HS-27A (cell line): ENCODE measurements at places on chromosomes 7 and 10.

DNA sequence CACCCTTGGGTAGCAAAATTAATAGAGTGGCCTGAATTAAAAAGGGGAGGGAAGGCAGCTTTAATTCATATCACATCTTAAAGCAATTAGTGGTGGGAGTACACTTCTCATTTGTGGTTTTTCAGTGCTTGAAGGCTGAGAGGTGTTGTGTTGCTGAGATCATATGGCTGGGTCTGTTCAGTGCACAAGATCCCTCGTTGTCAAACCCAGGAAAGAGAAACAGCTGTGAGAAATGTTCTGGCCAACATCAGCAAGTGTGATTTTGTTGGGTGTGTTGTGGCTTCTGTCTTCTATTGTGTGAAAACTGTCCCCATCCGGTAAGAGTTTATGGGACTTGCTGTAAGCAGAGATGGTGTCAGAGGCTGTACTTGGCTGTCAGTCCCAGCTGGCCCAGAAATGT is 197.9 kb upstream of the BMPER start:
- DNase-seq, result no peak

DNA sequence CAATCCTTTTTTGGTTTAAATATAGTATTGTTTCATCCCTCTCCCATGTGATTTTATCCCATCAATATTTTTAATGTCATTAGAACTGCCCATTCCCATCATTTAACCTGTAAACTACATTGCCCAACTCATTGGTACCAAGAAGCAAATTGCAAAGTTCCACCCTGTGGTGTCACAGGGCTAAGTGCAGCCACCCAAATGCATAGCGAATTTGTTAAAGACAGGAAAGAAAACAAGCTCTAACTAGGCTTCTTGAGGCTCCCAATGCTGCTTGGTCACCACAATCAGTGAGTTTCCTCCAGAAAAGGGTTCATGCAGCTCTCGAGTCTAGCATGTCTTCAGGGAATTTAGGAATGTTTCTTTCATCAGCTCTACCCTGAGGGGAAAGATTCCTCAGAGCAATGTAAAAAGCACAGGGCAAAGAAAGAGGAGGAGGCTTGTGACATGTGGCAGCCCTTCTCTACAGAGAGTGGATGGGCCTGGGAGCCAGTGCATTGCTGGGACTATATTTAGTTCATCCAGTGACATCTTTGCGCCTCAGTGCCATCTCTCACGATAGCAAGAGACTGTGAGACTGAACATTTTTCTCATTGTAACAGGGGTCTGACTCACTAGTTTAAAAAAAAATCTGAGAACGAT is 58.1 kb downstream of the CAV1 start:
- DNase-seq, result no peak

GRCh38 chr7:116967254-116967922 is 14.1 kb downstream of the ST7 start:
- no peak for DNase-seq

DNA sequence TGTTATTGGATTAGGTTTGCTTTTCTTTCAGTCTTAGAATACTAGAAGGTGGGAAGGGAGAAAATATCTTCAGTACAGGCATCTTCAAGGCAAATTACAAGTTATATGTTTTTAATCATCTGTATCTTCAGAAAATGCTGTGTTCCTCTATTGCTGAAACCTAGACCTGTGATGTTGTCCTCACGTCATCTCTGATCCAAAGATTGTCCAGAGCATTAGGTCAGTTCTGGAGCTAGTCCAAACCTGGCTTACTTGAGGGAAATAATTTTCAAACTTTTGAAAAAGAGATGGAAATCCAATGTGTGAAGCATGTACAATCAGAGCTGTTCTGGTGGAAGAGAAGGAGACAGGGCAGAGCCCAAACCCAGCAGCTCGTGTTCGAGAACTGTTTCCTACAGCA is 217.3 kb downstream of the ZEB1 start:
- no peak for DNase-seq

GRCh38 chr10:67779465-67780203 is 58.4 kb downstream of the DNAJC12 start:
- DNase-seq, result peak; percentile 41

GRCh38 chr7:79528421-79528820 is 75.0 kb upstream of the MAGI2 start:
- DNase-seq, result no peak

DNA sequence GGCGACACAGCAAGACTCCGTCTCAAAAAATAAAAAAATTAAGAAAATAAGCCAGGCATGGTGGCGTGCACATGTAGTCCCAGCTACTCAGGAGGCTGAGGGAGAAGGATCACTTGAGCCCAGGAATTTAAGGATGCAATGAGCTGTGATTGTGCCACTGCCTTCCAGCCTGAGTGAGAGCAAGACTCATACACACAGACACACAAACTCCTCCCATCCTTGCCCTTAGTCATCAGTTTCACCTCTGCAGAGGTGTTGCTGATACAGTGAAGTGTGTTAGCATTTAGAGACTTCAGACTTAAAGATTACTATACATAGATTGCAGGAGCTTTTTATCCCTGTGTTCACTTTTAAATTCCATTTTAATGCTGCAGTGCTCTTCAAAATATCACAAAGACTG is 5.5 kb upstream of the H2AZ2 start:
- no peak for DNase-seq

- no peak for DNase-seq
Observed at GRCh38 chr7:138943061-138943460, 38.1 kb downstream of the KIAA1549 start.

DNA sequence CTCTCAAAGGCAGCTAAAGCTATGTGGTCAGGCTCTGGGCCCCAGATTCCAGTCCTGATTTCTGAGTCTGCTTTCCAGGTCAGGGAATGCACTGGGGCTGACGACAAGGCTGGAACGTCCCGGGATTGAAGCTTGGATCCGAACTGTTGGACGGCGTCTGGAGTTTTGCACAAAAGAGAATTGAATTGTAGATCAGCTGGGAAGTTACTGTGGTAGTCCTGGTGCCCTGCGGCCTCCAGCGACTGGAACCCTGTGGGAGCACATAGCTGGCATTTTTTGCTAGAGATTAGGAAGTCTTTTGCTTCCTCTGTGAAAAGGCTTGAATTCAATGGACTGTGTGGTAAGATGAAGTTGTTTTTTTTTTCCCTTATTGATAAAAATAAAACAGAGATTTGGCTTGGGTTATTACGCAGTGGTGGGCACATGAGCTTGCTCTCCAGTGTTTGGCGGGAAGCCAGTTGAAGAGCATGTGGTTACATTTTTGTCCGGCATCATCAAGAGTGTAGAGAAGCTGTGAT is at the start of gene HK1:
Gene HK1, plus strand, starts transcription at position 51 of the 518 bp plus-strand sequence.
- no peak for DNase-seq

DNA sequence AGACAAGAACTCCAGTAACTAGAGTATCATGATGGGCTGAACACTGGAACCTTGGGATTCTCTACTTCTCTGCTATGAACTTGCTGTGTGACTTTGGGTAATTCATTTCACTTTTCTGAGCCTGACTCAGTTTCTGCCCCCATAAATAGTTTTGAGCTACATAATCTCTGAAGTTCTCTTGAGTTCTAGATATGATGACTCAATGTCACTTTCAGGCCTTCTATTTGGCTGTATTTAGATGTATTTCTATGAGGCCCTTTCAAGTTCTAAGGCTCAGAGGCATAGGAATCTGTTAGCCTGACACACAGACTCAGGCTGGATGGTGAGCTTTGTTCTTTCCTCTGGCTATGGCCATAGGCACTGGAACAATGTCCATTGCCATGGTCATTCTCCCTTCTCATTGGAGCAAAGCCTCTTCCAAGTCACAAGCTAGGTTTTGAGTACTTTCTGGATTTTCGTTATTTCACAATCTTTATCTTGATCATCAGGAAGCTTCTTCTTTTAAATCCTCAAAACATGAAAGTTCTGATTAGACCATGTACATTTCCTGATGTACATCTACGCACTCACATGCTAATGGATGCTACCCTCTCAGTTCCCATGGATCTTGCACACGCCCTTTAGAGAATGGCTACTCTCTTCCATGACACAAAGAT is 101.6 kb downstream of the TES start:
- DNase-seq, result no peak

GRCh38 chr7:116328161-116328560 is 117.8 kb downstream of the TES start:
- no peak for DNase-seq

GRCh38 chr7:22016507-22016906 is 70.8 kb upstream of the CDCA7L start:
- no peak for DNase-seq

GRCh38 chr10:11388996-11389395 is 222.5 kb downstream of the USP6NL start:
- DNase-seq, result no peak

GRCh38 chr7:139585042-139585441 is 61.6 kb downstream of the CLEC2L start:
- DNase-seq, result no peak

DNA sequence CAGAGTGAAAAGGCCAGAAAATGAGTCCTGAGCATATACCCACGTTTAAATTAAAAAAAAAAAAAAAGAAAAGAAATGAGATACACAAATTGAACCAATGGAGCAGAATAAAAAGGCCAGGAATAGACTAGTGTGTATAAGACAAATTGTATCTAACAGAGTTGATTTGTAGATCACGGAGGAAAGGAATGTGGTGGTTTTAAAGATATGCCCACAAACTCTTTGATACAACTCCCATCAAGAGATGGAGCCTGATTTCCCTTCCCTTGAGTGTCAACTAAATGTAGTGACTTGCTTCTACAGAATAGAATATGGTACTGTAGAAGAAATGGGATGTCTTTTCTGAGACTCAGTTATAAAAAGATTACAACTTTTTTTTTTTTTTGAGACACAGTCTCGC is 10.4 kb downstream of the SYPL1 start:
- DNase-seq, result no peak

- no peak for DNase-seq
Observed at GRCh38 chr7:67705850-67706249, 709.2 kb downstream of the TYW1 start.

- no peak for DNase-seq
Observed at GRCh38 chr10:48522011-48522765, 82.7 kb downstream of the ARHGAP22 start.

- no peak for DNase-seq
Observed at GRCh38 chr10:131866673-131867072, 34.1 kb upstream of the PPP2R2D start.

- DNase-seq, result no peak
Observed at GRCh38 chr7:26556061-26556881, 264.6 kb downstream of the SNX10 start.

GRCh38 chr10:58440484-58440883 is 55.3 kb downstream of the TFAM start:
- no peak for DNase-seq

DNA sequence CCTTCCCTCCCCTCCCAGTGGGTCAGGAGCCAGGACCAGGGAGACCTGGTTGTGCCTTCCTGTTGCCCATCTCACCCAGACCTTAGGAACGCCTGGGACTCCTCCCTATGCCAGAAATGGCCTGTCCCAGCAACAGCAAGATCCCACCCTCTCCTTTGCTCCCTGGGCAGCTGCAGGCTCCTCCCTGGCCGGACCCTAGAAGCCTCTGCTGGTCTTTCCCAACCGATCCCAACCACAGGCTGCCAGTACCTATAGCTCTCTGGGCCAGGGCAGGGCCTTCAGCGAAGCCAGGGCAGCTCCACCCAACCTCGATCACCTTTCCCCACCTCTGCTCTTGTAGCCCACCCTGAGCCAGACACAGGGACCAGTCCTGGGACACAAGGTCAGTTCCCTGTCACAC is 21.9 kb downstream of the LDB3 start:
- DNase-seq, result no peak

DNA sequence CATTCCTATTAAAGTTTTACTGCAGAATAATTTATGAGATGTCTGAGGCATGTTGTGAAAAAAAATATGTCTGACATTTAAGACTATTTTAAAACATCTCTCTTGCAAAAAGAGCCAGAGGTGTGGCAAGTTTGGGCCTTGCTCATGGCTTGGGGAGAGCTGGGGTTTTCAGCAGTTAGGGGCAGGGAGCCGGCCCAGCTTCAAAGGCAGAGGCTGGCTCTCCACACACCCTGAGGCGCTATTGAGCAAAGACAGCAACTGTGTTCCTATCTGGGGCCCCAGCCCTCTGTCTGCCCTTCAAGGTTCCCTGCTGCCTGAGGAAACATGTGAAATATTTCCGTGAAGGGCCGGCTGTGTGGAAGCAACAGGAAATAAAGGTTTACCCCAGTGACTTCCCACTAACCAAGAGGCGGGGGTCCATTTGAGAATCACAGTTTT is 94.0 kb downstream of the SORBS1 start:
- DNase-seq, result no peak

DNA sequence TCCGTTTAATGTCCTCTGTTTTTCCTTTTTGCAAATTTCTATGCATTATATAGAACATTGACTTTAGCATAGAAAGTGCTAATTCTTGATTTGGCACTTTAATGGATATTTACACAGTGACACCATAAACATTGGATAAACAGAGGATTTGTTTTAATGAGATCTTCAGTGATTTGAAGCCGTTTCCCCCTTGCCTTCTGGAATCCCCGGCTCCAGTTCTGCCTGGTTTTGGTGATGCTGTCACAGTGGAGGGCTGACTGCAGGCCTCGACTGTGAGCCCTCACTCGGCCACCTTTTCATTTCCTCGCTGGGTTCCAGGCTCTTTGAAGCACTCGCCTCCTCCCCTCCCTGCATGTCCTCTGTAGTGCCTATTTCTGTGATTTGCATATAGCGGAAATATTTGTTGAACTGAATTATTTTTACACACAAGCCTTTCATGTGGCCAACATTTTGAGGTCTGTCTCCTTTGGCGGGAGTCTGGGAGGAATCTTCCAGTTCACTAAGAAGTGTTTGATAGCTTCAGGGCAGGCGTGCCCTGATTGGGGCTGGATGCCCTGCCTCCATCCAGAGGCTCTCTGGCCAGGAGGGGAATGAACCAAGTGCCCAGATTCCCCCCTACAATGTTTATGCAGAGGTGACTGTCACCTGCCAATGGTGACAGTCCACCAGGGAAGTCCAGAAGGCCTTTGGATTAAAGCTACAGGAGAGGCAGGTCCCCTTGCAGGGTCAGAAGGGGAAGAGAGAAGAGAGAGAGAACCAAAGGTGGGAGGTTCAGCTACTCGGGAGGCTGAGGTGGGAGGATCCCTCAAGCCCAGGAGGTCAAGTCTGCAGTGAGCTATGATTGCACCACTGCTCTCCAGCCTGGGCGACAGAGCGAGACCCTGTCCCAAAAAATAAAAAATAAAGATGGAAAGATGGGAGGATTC is 67.5 kb downstream of the CUX1 start:
- DNase-seq, result no peak

GRCh38 chr10:118904286-118904685 is 125.2 kb upstream of the NANOS1 start:
- no peak for DNase-seq

- DNase-seq, result no peak
Observed at GRCh38 chr10:128549101-128549608, 422.9 kb upstream of the MKI67 start.

GRCh38 chr10:90849956-90850749 is 7.7 kb downstream of the HTR7 start:
- DNase-seq, result no peak

DNA sequence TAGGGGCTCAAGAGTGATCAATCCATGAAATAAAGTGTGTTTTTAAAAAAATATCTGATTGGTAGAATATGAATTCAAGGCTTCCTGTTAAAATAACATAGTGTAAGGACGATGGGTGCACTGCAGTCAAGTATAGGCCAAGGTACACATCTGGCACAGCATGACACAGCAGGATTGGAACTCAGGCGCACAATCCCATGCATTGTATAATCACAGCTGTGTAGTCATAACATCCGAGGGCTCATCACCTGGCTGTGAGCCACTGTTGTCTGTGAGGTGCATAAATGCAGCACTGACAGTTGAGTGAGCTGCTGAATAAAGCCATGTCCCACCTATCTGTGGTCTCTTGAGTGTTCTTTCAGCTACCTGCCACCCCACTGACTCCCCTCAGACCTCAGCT is 142.3 kb upstream of the HPS1 start:
- DNase-seq, result no peak

- DNase-seq, result peak; percentile 97
Observed at GRCh38 chr7:80883154-80884025, 35.5 kb downstream of the SEMA3C start.
